Hepatocyte (in vitro differentiated cells): ENCODE measurements at places on chromosomes 2 and 18. TPM values are rescaled to one million over a fixed set of nuclear protein-coding genes. Genes with fewer than 3 reads are reported as not detected.

DNA sequence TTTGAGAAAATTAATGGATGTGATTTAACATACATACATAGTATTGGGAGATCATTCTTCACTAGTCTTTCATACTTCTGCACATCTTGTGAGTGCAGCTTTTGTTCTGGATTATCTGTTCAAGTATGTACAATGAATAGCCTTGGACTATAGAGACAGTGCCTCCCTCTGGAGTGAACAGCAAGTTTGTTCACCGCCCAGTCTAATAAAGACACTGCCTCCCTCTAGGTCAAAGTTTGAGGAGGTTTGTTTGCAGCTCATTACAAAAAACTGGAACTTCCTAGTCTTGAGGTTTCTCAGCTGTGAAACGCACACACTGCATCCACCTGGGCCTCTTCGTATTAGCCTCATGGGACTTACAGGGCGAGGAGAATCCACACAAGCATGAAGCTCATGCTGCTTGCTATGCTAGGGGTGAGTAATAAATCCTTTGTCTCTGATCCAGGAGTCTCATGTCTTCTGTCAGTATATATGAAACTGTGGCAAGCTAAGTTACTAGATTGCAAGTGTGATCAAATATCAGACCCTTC lies 26.0 kb upstream of the LAPTM4A start:
- DNase-seq = no peak

GRCh38 chr2:238159071-238159539 lies 335 bp downstream of the ERFE start:
- DNase-seq = no peak

DNA sequence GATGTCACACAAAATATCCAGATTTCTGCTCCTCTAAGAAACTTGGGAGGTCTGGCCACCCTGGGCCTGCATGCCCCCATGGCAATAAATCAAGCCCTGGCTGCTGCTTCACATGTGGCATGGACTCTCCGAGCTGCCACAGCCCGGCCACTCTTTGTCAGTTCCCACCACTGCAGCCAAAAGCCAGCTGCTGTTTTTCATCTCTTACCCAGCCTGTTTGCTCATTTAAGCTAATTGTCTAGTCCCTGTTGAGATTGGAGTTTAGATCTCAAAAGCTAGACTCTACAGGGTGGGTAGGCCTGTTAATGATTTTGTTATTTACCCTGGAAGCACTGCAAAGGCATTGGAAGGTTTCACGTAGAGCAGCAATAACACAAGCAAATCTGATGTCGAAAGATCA lies 20.9 kb upstream of the ANXA4 start:
- DNase-seq = no peak

- peak; percentile 48 for DNase-seq
These were observed 74.3 kb downstream of the BCL2L11 start for GRCh38 chr2:111194835-111195621.

DNA sequence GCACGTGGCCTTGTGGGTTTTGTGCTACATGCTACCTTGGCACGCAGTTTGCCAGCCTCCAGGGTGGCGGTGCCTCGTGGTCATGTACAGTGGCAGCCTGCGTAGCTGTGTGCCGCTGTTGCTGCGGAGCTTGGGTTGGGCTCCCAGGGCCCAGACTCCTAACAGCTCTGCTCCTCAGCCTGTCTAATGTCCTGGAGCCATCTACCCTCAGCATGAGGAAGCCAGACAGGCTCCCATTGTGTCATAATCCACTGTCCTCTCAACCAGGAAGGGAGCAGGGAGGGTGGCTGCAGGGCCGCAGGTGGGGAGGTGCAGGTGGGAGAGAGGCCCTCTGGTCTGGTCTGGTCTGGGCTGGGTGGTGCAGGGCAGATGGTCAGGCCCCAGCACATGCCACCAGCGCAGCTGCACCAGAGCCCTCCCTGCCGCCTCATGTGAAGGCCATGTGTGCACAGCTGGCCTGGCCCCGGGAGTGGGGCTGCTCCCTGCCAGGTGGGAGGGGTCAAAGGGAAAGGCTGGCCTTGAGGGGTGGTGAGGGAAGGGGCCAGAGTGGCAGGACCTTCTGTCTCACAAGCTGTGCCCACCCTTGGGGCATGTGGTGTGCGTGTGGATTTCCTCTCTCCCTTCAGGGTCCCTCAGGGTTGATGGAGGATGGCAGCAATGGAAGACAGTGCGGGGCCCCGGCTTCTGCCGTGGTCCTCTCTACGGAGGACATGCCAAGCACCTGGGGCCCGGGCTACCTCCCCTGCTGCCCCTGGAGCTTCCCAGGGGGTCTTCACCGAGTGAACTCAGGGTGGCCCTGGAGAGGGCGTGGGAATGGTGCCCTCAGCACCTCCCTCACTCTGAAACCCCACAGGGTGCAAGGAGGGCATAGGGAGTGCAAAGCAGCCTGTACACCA lies 4.8 kb downstream of the ATOH8 start:
- DNase-seq = no peak

GRCh38 chr2:126645211-126645618 lies 10.7 kb upstream of the GYPC start:
- no peak for DNase-seq

GRCh38 chr2:190540048-190540447 lies 5.5 kb upstream of the NEMP2 start:
- DNase-seq = no peak

GRCh38 chr2:28678944-28679343 lies 72.7 kb upstream of the PPP1CB start:
- no peak for DNase-seq

DNA sequence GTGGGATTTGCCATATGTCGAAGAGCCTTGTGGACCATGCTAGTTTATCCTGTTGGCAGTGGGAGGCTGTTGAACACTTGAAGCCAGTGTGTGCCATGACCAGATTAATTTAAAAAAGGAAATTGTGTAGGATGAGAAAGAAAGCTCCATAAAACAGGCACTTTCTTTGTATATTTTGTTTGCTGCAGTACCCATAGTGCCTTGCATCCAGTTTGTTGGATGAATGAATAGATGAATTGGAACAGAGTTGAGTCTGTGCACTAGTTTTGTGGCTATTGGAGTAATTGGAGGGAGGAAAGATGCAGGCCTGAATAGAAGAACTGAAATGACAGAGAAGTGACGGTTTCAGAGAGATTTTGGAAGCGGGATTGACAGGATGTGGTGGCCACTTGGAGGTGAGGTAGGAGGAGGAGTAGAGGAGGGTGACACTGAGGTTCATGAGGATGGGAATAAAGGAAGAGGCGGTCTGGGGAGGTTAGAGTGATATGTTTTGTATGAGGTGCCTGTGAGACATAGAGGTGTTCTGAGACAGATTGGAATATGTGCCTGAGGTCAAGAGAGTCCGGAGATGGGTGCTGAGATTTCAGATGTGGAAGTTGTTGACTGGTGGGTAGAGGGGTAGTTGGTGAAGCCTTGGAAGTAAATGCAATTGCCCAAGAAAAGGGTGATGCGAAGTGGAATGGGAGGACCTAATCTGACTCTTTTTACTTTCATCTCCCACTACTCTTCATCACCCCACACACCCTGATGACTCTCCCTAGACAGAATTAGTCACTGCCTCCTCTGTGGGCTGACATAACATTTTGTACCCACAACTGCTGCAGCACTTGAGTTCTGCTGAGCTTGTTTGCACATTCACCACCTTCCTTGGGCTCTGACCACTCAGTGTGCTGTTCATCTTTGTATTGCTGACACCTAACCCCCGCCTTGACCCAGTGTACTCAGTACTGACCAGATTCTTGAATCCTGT lies 5.1 kb downstream of the DGUOK start:
- no peak for DNase-seq

- DNase-seq = no peak
These were observed 89.3 kb downstream of the ADD2 start for GRCh38 chr2:70678576-70679143.

DNA sequence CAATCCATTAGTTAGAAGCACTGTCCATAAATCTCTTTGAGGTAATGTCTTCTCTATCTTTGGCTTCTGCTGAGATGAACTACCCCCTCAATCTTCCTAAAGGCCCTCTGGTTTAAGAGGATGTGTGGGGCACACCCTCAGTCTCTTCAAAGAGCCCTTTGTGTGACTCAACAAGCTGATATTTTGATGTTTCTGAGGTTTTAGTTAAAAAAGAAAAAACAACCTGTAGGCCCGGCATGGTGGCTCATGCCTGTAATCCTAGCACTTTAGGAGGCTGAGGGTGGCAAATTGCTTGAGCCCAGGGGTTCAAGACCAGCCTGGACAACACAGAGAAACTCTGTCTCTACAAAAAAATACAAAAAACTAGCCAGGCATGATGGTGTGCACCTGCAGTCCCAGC lies 593.5 kb downstream of the TMEM182 start:
- DNase-seq = no peak

GRCh38 chr2:118766871-118767270 lies 80.6 kb downstream of the EN1 start:
- DNase-seq = no peak

DNA sequence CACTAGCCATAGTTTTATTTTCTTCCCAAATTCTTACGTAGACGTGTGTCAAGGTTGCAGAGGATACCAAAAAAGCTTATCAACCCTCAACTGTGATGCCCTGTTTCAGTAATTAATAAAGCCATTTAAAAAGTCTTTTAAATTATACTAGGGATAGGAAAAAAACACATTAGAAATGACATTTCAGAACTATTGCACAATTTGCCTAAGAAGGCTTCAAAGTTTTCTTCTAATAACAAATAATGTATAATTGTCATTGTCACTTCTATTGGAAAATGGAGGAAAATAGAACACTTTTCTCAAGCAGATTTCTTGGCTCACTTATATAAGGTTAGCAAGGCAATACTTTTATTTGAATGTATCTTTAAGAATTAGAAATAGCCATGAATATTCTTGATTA lies 253.8 kb downstream of the ARHGAP15 start:
- no peak for DNase-seq

GRCh38 chr2:218344090-218344754 lies 12.4 kb upstream of the CATIP start:
- DNase-seq = no peak

- DNase-seq = no peak
These were observed 119.1 kb downstream of the PTGR3 start for GRCh38 chr18:75089748-75090327.

- DNase-seq = no peak
These were observed 284.7 kb downstream of the DCC start for GRCh38 chr18:52624702-52625101.

- DNase-seq = no peak
These were observed 448.1 kb downstream of the PLCL1 start for GRCh38 chr2:198252472-198252871.

DNA sequence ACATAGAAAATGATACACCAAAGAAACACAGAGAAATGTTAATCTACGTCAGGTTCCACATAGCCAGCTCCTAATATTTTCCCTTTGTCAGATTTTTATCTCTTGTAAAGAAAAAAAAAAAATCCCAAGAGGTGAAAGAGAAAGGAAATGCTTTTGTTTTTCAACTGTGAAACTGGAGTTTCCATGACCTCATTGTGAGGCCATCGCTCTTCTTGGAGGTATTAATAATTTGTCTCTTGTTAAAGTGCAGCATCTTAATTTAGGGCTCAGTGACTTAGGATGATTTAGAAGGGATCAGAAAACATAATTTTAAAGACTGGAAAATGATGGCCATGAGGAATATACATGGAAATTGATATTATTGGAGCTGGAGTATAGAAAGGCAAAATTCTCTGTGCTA lies 21.7 kb downstream of the ARHGAP28 start:
- no peak for DNase-seq

DNA sequence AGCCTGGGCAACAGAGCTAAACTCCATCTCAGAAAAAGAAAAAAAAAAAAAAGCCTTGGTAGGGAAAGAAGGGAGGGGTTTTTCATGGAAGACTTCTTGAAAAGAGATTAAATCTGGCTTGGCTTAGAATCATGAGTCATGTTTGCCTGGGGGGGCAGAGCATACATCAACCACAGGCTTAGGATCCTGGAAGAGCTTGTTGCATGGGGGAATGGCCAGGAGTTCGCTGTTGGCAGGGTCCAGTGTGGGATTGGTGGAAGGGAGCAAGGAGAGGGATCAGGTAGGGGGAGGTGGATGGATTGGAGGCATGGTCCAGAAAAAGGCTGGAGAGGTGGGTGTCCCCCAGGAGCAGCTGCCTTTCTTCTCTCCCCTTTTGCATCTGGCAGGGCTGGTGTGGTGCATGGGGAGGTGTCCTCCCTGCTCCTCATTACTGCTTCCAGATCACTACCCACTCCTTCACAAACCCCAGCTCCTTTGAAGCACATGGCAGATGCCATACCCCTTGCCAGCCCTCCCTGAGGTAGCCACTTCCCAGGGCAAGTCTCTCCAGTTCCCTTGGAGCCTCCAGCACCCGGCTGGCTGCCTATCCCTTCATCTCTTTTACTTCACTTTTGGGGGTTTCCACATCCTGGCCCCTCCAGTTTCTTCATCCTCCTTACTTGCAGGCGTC lies 2.5 kb downstream of the ARMC9 start:
- DNase-seq = no peak

- DNase-seq = peak; percentile 42
These were observed 775 bp downstream of the RNF125 start for GRCh38 chr18:32019251-32019948.

GRCh38 chr2:63374341-63374740 lies 213.9 kb downstream of the WDPCP start:
- no peak for DNase-seq

ZRANB3 gene
- 6.9 and 10.4 TPM in 2 replicates for total RNA-seq

RMDN2 gene
- 14.6 and 16.5 TPM in 2 replicates for total RNA-seq

REG3A gene
- 1.2 and 1.6 TPM in 2 replicates for total RNA-seq

ALPI gene
- 3.9 and 4.1 TPM in 2 replicates for total RNA-seq

TWSG1 gene
- 60.5 and 61.4 TPM in 2 replicates for total RNA-seq

SLC38A11 gene
- 5.1 and 8.4 TPM in 2 replicates for total RNA-seq

ANKRD53 gene
- total RNA-seq = 0.48 and 0.97 TPM in 2 replicates

TYMS gene
- 15.1 and 16.9 TPM in 2 replicates for total RNA-seq

LDLRAD4 gene
- total RNA-seq = 13.3 and 15.1 TPM in 2 replicates
